ENCODE measurements at places on chromosomes 3 and 15.

- DNase-seq = peak; percentile 49
Measured at GRCh38 chr15:80418892-80419537, 14.8 kb downstream of the ARNT2 start.

GRCh38 chr3:136008221-136008620 lies 42.7 kb downstream of the PPP2R3A start:
- no peak for DNase-seq

DNA sequence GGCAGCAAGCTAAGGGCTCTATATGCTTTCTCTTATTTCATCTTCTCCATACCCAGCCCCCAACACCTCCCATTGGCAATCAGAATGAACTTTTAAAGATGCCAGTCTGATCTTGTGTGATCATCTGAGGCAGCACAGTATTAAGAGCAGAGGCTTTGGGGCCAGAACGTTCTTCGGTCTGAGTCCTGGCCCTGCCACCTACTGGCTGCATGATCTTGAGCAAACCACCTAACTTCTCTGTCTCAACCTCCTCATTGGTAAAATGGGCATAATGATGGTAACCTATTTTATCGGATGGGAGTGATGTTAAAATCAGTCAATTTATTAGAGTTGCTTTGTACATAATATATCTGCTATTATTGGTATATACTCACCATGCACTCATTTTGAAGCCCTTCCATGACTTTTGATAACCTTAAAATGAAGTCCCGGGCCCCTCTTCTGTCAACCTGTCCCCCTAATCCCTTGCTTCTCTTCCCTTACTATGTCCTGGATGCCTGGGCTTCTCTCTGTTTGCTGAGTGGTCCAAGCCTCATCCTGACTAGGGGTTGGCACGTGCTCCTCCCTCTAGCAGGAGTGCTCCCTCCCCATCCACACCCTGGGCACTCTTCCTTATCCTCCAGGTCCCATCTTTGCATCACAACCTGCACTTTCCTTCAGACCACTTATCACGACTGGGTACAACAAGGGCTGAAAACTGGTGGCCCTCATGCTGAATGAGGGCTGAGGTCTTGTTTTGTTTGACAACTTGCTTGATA lies 6.3 kb downstream of the EFCAB12 start:
- no peak for DNase-seq

DNA sequence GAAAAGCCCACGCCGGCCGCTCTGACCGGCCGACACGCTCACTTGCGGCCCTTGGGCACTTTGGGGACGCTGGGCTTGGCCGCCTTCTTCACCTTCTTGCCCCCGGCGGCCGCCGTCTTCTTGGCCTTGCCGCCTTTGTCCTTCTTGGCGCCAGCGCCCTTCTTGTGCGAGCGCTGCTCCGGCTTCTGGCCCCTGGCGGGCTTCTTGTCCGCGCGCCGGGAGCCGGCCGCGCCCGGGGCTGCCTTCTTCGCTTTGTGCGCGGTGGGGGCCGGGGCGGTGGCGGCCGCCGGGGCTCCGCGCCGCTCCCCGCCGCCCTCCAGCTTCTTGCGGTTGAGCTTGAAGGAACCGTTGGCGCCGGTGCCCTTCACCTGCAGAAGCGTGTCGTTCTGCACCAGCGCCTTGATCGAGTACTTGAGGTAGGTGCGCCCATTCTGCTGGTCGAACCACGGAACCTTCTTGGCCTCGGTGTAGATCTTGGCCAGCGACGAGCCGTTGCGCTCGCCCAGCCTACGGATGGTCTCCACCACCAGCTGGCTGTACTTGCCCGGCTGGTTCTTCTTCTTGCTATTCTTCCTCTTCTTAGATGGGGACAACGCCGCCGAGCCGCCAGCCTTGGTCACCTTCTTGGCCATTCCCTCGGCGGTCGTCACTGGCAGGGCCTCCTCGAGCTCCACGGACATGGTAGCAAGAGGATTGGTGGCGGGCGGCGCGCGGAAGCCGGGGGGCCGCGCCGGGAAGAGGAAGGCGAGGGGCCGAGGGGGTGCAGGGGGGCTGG lies 36.7 kb downstream of the HMCES start:
- no peak for DNase-seq

- no peak for DNase-seq
Measured at GRCh38 chr3:72601060-72601459, 247.2 kb downstream of the SHQ1 start.

- DNase-seq = no peak
Measured at GRCh38 chr3:171842864-171843518, at the start of gene TMEM212. TMEM212 (plus strand) TSS chr3:171843349; CDS start chr3:171843384, 35 bp downstream.

- DNase-seq = no peak
Measured at GRCh38 chr3:181212271-181212670, 222.7 kb upstream of the DNAJC19 start.

DNA sequence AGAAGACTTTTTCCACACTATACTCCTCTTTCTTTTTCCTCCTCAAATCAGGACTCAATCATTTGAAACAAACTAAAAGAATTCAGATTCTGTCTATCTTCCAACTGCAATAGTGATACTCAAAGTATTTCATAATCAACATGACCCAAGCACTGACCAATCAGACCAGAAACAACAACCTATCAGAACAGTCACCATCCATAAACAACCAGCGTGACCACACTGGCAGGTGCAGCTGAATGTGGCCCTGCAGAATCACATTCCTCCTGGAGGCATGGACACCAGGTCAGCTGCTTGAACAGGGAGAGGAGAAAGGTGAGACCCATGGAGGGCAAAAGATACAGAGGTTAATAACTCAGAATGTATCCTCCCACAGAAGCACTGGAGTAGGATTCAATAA lies 13.3 kb downstream of the HRG start:
- DNase-seq = no peak

DNA sequence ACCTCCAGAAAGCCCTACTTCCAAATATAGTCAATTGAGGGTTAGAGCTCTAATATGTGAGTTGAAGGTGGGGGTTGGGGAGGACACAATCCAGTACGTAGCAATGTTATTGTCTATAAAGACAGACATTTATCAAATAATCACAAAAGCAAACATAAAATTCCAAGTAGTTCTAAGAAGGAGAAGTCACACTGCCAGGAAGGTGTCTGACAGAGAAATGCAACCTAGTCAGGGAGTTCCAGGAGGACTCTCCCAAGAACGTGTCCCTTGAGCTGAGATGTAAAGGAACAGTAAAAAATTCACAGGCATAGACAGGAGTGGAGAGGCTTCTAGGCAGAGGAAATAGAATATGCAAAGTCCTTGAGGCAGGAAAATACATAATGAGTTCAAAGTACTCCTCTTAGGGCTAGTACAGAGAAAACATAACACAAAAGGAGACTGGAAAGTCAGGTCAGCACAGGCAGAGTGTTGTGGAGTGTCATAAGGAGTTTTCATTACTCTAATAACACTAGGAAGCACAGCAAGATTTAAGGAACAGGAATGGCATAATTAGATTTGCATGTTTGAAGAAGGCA lies 277.6 kb upstream of the STT3B start:
- no peak for DNase-seq

DNA sequence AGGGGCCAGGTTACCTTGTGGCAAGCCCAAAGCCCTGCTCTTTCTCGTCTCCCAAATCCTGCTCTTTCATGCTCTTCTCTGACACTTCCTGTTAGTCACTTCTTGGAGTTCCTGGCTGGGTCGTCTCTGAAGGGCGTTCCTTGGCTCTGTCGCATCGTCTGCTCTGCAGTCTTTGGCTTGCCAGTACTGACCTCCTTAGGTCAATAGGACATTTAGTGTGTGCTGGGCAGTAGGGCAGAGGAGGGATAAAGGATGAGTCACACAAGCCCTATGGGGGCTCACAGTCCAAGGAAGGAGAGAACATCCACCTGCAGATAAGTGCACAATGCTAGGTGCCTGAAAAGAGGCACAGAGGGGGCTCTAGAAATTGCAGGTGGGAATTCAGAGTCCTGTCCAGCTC lies 87.5 kb downstream of the FAM43A start:
- DNase-seq = no peak

DNA sequence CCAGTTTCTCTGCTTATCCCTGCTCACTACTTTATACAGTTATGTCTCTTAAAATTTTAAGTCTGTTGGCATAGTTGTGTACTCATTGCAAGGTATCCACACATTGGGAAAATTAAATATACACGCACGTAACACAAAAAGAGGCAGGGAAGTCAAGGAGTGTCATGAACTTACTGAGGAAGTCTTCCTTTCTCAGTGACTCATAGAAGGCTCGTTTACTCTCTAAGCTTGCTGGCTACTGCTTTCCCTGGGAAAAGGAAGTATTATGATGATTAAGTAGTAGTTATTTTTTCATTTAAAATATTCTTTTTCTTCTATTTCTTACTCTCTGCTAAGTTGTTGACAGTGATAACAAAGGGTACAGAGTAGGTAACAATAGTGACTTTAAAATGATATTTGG lies 287.3 kb downstream of the UBE2E2 start:
- DNase-seq = no peak

DNA sequence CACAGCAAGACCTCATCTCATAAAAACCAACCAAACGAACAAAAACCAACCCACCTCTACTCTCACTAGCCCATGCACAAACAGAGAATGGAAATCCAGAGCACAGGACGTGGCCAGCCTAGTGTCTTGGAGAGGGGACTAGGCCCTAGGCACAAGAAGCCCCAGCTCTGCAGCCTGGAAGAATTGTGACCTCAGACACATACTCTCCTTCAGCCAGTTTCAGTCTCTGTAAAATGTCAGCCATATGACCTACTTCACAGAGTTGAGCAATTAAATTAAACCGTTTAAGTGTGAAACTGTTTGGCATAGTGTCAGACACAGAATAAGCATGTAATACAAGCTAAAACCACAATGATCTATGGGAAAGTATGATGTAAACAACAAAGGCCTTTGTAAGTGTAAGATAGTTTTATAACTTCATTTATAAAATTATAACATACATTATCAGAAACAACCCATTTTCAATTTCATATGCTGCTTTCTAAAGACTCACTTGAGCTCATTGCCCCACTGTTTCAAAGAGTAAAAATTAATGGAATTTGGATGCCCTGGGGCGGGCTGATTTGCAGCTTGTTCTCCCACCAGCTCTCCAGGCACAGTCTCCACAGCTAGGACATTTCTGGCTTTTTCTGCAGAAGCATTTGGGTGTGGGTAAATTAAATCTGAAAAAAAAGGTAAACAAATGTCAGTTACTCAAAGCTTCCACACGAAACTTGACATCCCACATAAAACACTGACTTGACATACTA lies 32.9 kb downstream of the TBC1D2B start:
- DNase-seq = no peak

- DNase-seq = no peak
Measured at GRCh38 chr3:58487140-58487886, 4.6 kb upstream of the KCTD6 start.

DNA sequence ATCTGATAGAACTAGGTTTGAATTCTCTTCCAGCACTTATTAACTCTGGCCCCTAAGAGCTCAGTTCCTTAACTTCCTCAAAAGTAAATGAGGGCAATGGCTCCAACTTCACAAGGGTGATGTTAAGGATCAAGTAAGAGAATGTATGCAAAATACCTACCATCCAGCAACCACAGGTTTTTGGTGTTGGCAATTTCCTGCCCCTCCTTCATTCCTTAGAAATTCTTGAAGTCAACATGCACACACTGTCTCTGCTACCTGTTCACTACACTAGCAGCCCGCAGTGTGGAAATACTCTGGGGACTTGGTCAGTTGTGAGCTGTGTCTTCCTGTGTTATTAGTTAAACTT lies 5.0 kb downstream of the ZBED2 start:
- no peak for DNase-seq

- no peak for DNase-seq
Measured at GRCh38 chr3:79477242-79477641, 290.6 kb downstream of the ROBO1 start.

- peak; percentile 47 for DNase-seq
Measured at GRCh38 chr15:81939604-81940440, 106.0 kb downstream of the MEX3B start.

GRCh38 chr3:58657571-58658141 lies 8.9 kb downstream of the FAM3D start:
- DNase-seq = no peak

GRCh38 chr3:153250446-153250845 lies 88.4 kb downstream of the RAP2B start:
- DNase-seq = no peak
